ENCODE measurements at places on chromosomes 3 and 15.
A peak's percentile ranks its signal among the peaks of the same experiment; 100 is the strongest.

GRCh38 chr3:153070511-153070868 is 91.5 kb upstream of the RAP2B start:
- DNase-seq = no peak

DNA sequence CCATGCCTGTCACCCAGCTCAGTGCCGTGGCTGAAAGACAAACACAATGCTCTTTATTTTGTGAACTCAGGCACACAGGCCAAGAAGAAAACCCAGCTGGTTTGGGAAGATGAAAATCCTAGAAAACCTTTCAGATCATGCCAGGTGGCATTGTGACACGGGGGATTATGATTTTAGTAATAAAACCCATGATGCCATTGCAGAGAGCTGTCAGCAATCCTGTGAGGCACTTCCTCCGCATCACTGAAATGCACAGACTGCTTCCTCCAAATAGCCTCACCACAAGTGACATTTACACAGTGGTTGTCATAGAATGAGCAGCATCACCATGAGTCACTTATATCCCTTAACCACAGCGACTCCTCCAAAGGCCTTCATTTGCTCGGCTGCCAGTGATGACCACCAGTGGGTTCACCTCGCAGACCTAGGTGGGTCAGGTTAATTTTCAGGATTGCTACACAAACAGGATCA is 22.7 kb downstream of the ABHD6 start:
- no peak for DNase-seq

DNA sequence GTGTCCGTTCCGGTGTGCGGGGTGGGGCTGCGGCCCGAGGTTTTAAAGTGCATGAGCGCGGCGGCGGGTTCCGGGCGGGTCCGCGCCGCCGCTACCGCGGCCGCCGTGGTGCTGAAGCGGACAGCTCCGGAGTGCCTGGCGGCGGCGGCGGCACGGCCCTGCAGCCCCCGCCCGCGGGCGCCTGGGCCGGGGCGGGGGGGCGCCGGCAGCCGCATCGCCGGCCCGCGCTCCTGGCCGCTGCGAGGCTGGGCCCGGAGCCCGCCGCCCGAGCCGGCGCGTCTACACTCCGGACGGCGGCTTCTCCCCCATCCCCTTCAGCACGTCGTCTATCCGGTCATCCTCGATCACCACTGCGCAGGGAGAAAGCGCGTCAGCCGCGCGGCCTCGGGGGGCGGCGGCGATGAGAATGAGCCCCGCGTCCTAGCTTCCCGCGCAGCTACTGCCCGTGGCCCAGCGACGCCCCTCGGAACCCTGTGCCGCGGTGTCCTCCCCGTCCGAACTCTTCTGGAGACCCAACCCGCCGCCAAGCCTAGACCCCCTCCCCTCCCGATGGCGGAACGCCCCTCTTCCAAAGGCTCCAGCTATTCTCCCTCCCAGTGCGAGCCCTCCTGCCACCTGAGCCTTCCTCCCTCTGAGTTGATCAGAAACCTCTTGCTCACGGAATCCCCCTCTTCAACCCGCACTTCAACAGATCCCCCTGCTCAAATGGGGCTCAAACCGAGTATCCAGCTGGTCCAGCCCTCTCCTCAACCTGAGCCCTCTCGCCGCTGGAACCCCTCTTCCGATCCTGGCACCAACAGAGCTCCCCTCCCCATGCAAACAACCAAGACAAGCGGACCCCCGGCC is 1.3 kb downstream of the CAMK2N2 start:
- no peak for DNase-seq

GRCh38 chr3:139534992-139535879 is 4.3 kb downstream of the RBP1 start:
- DNase-seq = peak; percentile 56

GRCh38 chr15:89077750-89078149 is 10.5 kb upstream of the ABHD2 start:
- DNase-seq = no peak

DNA sequence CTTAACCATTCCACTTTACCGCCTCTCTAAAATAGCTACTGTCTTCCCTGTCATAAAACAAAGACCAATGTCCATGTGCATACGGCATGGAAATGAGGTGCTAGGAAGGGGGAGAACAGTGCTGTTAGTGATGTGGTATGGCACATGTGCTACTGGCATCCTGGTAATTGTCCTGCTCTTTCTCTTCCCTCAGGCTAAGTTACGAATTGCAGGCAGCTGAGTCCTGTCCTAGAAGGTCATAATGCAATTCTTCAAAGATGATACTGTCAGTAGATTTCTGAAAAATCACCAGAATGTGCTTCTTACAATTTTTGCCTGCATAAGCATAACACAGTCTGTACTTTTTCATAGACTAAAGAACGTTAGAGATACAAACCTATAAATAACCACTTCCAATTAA is 216.8 kb downstream of the RSL24D1 start:
- no peak for DNase-seq

DNA sequence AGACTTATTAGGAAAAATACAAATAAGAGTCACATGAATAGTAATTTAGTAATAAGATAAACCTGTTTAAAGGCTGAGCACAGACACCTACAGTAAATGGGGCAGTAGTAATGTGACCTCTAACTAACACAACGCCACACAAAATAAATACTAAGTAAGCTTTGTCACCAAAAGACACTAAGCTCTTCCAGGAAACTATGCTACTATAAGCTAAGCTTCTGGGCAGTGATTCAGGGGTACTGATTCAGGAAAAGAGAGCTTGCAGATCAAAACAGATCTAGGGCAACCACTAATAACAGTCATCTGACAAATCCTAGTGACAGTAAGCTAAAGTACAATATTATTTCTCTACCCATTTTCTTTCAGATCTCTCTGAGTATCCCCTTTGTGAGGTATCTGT is 68.8 kb downstream of the PLOD2 start:
- no peak for DNase-seq

DNA sequence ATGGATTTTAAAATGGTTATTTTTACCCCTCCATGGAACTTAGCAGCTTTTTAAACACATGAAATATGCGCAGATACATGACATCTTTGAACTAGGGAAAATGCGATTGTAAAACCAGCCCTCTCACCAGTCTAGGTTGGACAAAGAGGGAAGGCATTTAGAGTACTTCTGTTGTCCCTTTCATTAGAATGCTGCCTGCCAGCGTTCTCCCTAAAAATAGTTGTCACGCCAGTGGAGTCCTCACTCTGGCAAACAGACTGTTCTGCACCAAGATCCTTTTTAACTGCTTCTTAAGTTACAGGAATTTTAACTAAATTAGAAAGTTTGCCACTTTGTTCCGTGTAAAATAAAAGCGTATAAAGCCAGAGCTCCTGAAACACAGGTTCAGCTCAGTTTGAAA is 295.3 kb downstream of the VPS13C start:
- DNase-seq = no peak

DNA sequence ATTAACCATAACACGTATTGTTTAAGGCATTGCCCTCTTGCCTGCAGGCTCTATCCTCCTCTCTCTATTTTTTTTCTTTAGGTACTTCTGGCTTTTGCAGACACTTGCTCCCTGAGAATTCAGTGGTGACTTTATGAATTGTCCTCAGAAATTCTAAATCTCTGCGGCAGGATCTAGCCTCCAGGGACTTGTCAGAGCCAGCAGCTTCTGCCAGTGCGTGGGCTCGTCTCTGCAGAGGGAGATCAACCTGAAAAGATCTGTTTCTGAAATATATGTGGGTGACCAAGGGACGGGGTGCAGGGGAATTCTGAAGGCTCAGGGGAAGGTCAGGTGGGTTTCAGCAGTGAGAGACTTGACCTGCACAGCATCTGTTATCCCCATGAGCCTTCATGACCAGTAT is 326.1 kb upstream of the LRRFIP2 start:
- no peak for DNase-seq

DNA sequence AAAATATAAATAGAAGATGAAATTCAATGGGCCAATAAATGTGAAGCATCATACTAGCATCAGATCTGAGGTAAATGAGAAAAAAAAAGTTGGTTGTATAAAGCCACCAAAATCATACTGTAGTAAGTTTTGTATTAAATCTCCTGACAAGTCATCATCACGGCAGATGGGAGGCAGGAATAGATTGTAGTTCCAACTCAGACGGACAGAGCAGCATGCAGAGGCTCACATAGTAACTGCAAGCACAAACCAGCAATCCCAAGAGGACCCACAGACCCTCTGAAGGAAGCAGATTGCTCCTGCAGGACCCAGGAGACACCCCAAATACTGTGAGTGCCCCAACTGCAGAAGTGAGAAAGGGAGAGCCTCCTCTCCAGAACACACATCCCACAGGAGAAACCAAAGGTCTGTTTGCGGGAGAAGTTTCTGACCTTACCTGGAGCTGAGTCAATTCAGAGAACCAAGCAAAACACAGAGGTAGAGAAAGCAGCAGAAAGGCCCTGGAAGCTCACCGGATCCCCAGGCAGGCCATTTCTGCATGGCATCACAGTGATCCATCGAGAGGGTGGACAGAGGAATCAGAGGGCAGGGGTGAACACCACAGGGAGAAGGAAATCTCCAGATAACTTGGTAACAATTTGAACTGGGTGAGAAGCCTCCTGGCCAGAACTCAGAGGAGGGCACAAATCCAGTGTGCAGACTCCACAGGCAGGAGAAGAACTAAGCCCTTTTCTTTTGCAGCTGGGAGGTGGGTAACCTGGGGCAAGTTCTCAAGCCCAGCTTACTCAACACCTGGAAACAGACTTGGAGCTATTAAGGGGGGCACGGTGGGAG is 141.6 kb upstream of the ARHGEF26 start:
- DNase-seq = no peak

DNA sequence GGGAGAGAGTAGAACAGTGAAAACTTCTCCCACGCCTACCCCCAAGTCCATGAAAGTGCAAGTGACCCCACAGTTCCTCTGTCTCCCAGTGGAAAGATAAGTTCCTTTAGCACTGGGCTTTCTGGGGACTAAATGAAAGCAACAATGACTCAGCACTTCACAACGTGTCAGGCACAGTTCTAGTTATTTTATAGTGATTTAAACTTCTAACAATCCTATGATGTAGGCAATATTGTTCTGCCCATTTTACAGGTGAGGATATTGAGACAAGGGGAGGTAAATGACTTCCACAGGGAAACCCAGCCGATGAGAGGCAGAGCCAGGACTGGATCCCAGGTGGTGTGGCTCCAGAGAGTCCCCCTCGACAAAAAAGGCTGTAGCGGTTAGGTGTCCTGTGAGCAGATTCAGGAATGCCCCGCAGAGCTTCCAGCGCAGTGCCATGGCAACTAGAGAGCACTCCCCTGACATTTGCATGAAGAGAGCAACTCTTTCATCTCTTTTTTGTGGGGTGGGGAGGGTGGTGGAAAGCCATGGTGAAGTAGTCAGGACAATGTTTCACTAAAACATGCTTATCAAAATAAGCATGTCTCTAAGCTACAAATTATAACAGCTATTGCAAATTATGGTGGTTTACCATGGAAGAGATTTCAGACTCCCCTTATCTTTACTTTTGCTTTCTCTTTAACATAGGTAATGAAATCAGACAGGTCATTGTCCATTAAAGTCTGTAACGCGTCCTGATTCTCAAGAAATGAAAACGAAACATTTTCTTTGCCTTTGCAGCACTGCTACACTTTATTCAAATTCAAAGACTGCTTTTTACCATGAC is 62.1 kb downstream of the NR2F2 start:
- no peak for DNase-seq

GRCh38 chr3:179646177-179646576 is 6.7 kb upstream of the USP13 start:
- DNase-seq = no peak

DNA sequence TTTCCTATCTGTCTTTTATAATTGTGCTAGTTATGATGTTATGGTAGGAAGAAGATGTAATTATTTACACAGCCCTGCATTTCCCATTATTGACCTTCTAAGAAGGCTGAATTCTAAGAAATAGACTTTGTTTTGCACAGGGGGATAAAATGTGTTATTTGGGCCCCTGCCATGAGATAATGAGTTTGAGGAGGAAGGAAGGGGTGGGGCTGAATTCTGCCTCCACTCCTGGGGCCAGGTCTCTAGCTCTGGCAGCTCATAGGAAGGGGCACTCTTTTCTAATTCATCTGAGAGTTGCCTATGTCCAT is 69.2 kb upstream of the GOLGA8B start:
- DNase-seq = no peak

- peak; percentile 17 for DNase-seq
Measured at GRCh38 chr3:18655827-18656226, 230.7 kb upstream of the SATB1 start.

GRCh38 chr15:70142072-70142321 is 44.3 kb upstream of the TLE3 start:
- no peak for DNase-seq

- DNase-seq = no peak
Measured at GRCh38 chr3:141901914-141902313, 25.5 kb downstream of the ATP1B3 start.

DNA sequence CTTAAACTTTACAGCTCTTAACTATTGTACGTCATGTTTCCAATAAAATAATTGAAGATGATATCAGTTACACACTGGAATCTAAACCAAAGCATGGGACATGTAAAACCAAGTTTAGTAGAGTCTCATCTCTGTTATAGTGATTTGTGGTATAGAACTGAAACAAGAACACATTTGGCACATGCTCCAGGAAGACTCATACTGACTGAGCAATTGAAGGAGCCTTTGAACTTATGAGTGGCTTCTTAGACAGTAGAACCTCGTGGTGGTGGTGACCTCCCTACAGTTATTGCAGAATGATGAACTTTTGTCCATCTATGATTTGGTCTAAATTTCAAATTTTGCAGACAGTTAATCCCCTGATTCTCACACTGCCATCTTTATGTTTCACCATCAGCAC is 729.7 kb downstream of the ROBO1 start:
- no peak for DNase-seq

DNA sequence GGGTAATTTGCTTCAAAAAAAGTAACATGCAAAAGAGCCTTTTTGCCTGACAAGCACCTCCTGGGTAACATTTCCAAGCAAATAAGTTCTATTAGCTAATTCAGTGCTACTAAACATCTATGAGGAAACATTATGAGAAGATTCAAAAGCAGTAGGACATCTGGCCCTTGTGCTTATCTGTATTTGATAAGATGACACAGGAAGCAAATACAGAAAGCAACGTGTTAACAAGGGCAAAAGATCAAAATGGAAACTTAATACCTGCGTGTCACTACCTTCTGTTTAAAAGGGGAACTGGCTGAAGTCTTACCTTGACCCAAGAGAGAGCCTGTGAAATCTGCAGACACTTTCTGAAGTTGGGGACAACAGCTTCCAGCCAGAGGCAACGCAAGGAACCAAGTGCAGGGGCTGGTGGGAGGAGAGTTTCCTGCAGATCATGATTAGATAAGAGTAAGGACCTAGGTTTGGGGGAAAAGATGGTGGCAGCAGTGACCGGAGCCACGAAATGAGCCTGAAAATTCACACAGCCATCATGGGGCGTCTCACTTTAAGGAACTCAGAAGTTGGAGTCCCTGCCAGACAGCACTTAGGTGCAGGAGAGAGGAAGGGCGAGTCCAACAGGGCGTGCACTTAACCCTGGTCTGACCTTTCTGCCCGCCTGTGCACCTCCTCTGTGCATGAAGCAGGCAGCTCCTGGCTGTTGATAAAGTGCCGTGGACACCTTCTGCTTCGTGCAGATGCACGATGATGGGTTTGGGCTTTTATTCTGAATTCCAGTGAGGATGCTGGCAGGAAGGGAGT is 153.6 kb upstream of the BHLHE40 start:
- DNase-seq = no peak

Data from hippocampal formation (tissue), 2 donors.